ENCODE measurements at places on chromosomes 11 and 22.

DNA sequence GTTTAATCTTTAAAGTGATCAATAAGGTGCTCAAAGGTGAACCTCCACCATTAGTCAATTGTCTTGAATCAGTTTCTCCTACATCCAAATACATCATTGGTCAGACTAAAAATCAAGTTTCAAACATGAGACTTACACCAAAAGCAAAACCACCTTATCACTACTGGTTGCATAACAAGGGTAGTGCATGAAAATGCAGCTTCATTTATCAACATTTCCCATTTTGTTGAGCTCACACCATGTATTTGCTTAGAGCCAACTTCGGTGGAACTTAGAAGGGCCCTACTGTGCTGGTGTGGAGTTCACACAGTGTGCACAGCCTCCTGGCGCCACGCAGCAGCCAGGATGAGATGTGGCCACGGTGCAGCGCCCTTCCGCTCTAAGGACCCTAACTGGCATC lies 23.1 kb upstream of the PHLDA2 start:
- DNase-seq = no peak

- no peak for DNase-seq
Measured at GRCh38 chr11:123544631-123545375, 109.6 kb downstream of the SCN3B start.

GRCh38 chr11:107592813-107593212 lies 1.9 kb downstream of the ELMOD1 start:
- DNase-seq = no peak

GRCh38 chr11:44518968-44519550 lies 46.4 kb upstream of the CD82 start:
- no peak for DNase-seq

DNA sequence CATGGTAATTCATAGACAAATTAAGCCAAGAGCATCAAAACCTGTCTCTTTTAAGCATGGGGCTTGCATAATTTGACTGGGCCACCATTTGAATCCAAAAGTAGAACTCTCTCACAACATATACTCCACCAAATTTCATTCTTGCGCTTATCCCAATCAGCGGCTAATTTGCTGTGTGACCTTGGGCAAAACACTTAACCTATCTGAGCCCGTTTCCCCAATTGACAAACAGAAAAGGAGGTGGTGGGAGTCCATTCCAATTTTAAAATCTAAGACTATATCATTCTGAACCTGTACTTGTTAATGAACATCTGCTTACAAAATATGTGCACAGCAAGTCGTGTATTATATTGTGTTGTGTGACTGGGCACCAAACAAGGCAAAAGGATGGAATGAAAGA lies 338.1 kb upstream of the NARS2 start:
- no peak for DNase-seq

GRCh38 chr11:122367809-122368231 lies 251.8 kb upstream of the BLID start:
- DNase-seq = no peak

- DNase-seq = no peak
Measured at GRCh38 chr22:20581503-20582170, 74.2 kb downstream of the MED15 start.

DNA sequence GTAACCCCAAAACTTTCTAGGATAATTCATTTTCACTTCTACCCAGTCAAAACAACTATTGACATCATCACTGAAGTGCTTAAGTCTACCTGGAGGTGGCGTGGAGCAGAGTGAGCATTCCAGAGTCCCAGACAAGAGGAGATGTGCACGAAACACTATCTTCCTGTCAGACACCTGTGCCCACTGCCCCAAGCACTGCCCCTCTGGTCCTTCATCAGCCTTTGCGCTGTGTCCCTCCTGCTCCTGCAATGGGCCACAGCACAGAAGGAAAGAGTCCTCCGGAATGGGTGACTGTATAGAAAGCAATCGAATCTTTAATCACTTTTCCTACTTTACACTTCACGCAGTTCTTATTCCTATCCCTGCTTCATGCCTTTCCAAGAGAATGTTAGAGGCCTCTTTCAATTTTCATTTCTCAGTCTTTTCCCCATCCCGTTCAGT lies 512 bp upstream of the GRIA4 start:
- no peak for DNase-seq

- no peak for DNase-seq
Measured at GRCh38 chr11:8047382-8047781, 33.6 kb upstream of the TUB start.

DNA sequence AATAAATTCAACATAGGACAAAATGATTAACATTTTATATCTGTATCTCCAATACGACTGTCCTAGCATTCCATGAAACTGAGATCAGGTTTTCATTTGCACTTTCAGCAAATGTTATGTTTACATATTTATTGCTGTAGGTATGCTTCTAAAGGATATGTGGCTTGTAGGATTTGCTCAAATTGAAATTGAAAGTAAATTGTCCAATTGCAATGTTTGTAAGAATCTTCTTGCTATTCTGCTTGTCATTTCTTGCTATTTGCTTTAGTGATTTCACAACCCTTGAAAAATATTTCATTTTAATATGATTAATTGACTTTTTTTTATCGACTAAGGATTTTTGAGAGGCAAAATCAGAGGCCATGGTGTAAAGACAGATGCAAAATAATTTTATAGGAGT lies 904.2 kb upstream of the RAG2 start:
- no peak for DNase-seq

- DNase-seq = no peak
Measured at GRCh38 chr22:43811777-43812148, 342 bp downstream of the EFCAB6 start.

GRCh38 chr11:74725701-74726100 lies 5.5 kb downstream of the CHRDL2 start:
- DNase-seq = no peak

- no peak for DNase-seq
Measured at GRCh38 chr11:63488789-63489188, 2.2 kb downstream of the PLAAT5 start.

- no peak for DNase-seq
Measured at GRCh38 chr11:26522912-26523610, 49.0 kb downstream of the MUC15 start.

- DNase-seq = no peak
Measured at GRCh38 chr11:114719562-114719961, 41.2 kb downstream of the NXPE2 start.

DNA sequence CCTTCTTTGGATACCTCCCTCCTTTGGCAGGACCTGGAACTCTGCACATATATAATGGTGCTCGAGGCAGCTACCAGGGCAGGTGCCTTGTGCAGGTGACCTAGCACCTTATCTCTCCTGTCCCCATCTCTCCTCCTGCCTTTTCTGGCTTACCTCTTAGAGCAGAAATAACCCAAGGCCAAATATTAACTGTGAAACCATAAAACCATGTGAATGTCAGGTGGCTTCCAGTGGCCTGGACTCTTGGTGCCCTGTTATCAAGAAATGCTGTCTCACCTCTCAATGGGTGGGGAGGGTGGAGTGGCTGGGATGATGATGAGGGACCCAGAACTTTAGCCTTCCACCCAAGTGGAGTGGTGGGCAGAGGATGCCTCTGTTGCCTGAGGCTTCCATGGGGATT lies 42.9 kb downstream of the YWHAH start:
- DNase-seq = no peak

DNA sequence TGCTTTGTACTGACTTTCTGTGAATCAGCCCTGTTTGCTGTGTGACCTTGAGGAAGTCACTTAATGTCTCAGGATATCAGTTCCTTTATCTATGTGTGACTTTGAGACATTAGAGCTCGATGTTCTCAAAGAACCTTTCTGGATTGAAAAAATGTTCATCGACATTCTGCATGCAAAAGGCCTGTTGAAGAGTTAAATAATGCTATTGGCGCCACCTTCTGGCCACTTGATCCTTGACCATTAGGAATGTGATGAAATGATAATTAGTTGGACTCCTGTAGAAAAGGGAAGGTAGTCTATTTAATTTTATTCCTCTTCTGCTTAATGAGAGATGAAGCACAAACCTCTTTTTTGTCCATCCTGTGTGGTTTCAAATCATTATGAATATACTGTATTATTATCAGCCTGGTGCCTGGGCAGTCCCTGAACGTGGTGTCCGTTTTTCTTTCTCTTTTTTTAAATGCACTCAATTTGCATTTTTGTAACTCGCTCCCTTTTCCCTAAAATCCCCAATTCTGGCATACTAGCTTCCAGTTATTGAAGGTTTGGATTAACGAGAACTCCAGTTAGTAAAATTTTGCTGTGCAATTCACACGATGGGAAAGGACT lies 20.7 kb downstream of the ELF5 start:
- no peak for DNase-seq

GRCh38 chr11:14974515-14975251 lies 2.5 kb upstream of the CALCA start:
- peak; percentile 42 for DNase-seq

- no peak for DNase-seq
Measured at GRCh38 chr11:3176487-3176886, 11.4 kb upstream of the OSBPL5 start.

DNA sequence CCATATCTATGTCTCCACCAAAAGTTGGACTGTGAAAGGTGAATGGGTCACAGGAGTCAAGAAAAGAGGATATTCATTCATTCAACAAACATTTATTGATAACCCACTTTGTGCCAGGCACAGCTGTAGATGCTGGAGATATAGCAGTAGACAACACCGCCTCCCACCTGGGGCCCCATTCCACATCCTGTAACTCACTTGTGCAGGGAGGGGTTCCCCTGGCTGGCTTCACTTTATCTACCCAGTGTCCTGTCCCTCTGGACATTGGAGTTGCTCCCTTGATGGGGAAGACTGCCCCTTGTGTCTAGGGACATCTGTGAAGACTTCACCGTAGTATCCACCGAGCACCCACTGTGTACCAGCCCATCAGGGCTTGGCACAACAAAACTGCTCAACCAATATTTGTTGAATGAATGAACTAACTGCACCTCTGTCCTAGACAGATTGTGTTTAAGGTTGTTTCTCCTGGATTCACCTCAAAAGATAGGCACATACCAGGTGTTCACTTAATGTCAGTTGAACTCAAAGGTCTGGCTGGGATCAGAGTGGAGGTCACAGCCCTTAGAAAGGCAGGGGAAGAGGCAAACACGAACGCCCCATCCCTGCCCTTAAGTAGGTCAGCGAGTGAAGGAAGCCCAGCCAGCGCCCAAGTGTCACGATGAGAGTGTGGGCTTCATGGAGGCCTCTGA lies 1.4 kb upstream of the OVOL1 start:
- DNase-seq = no peak

DNA sequence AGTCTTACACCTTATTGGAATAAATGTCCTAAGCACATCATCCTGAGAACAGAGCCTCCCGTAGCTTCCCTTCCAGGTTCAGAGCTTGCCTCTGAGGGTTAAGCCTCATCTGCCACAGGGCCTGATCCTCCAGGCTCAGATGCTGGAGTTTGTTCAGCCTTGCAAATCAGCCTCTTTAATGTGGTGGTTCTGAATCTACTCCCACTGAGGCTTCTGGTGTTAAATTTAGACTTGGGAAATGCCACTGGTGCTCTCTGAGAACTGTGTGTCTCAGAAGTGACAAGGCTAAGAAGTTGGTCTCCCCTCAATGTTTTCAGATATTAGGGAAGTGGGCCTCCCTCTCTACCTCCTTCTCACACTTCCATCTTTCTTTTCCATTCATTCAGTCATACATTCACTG lies 68.7 kb downstream of the CCDC81 start:
- no peak for DNase-seq

DNA sequence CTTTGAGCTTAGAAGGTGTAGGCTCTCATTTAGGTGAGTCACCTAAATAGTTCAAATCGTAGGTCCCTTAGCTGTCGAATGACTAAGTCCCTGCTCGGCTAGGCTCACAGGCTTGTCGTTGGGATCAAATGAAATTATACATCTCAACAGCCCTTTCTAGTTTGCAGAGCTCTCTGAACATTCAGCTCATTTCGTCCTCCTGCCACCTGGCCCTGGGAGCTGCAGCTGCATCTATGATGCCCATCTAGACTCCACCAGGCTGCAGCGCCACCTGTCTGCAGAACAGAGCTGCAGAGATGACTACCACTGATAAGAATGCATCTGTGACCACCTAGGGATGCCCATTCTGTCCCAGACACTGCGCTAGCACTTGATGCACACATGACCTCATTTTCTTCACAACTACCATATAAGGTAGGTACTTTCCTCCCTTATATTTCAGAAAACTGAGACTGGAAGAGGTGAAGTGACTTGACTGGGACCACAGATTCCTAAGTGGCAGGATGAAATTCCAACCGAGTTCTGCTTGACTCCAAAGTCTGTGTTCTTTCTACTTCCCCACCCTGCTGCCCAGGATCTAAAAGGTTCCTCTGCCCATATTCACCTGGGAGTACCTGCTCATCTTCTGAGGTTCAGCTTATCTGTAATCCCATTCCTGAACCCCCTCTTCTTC lies 141.1 kb upstream of the NARS2 start:
- no peak for DNase-seq

GRCh38 chr11:45917286-45917622 lies 423 bp downstream of the PEX16 start:
- DNase-seq = no peak

- DNase-seq = no peak
Measured at GRCh38 chr22:35324067-35324466, 24.4 kb downstream of the TOM1 start.

GRCh38 chr11:73177380-73177777 lies 35.3 kb upstream of the FCHSD2 start:
- no peak for DNase-seq

DNA sequence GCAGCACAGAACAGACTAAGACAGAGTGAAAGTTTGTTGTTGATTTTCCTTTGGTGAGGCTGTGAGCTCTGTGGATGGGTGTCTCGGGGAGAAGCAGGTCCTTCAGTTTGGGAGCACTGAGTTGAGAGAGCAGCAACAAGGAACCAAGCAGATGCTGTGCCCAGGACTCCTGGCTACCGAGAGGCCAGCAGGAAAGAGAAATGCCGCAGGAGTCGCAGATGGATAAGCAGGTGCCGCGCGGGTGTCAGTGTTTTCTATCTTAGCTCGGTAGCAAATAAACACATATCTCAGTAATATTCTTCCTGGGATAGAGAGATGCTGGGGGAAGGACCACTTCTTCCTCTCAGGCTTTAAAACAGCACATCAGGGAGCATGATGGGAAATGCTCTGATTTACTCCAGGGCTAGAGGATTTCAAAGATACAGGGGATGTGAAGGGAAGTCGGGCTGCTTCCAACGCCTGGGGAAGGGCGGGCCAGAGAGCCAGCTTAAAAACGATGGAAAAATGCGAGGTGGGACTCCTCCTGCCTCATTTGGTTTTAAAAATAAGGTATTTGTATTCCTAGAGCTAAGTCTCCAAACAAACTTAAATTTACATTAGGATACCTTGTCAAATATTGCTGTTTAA lies 470.7 kb upstream of the B3GAT1 start:
- DNase-seq = no peak

- no peak for DNase-seq
Measured at GRCh38 chr11:35796562-35796961, 134.0 kb downstream of the TRIM44 start.
